D341Med (cell line): ENCODE measurements at places on chromosomes 13 and 19.

DNA sequence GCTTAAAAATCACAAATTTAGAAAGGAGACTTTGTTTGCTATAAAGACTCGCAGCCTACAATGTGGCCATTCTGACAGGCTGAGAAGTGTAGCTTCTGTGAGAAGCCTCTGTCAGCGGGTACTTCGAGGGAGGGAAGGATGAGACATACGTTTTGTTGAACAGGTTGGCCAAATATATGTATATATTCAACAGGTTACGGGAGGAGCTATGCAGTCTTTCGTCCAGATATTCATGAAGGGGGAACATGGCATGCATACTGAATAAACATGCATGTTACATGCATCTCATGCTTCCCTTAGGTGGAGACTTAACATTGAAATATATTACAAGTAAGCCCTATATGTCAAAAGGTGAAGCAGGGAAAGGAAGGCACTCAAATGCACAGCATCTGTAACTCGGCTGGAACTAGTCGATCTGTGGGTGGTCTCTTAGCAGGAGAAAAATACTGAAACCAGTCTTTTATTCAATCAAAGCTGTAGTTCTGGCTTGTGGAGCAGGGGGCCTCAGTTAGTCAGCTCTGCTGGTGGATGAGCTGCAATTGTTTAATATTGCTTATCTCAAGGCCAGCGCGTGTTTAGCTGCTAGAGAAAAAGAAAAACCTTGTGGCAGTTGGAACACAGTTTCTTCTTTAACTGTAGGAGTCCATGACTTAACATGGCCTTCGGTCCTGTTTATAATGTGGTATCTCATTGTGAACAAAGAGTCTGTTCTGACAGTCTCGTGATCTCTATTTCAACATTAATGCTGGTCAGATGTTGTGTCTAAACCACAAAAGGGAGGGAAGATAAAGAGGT lies 94.3 kb downstream of the FAM216B start:
- no peak for DNase-seq

DNA sequence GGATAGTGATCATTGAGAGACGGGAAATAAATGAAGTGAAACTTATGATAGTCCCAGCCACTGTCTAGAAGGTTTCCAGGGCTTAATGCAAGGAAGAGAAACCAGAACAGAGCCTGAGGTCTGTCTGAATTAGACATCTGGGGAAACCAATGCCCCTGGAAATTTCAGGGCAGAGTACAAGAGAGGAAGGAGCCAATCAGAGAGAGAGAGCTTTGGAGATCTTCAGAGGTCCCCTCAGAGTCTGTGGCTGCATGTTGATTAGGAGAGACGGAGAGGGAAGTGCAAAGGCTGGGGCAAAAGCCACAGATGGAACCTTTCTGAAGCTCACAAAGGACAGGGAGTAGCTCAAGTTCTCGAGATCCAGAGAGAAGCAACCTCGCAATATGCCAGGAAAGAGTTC lies 378.0 kb downstream of the DNAJC15 start:
- DNase-seq: no peak

GRCh38 chr13:55669051-55669450 lies 1471.7 kb upstream of the PRR20A start:
- DNase-seq: no peak

GRCh38 chr19:13022859-13023636 lies 27.8 kb downstream of the NFIX start:
- DNase-seq: peak; percentile 75

DNA sequence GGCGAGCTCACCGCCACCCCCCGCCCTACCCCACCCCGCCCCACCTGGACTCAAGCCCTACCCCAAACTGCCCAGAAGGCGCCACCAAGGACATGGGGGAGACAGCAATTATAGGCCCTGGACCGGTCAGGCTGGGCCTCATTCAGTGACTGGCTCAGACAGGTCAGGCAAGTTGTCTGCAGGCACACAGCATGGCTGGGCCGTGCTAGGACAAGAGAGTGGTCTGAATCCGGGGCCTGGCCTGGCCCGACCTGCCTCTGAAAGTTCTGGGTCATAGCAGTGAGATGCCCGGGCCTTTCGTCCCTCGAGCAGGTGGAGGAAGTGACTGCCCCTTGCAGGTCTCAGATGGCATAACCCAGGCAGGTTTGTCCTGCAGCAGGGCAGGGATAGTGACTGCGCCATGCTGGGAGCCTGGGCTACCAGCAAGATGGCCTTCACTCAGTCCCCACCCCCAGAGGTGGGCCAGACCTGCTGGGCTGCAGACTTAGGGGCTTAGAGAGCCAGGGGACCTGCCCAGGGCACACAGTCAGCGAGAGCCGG lies 21.0 kb downstream of the COMP start:
- no peak for DNase-seq
